Naive thymus-derived CD4-positive, alpha-beta T cell (primary cell): ENCODE measurements at places on chromosomes 5 and 9.

GRCh38 chr9:72858089-72858912 lies 94.6 kb downstream of the ALDH1A1 start:
- DNase-seq, result no peak

DNA sequence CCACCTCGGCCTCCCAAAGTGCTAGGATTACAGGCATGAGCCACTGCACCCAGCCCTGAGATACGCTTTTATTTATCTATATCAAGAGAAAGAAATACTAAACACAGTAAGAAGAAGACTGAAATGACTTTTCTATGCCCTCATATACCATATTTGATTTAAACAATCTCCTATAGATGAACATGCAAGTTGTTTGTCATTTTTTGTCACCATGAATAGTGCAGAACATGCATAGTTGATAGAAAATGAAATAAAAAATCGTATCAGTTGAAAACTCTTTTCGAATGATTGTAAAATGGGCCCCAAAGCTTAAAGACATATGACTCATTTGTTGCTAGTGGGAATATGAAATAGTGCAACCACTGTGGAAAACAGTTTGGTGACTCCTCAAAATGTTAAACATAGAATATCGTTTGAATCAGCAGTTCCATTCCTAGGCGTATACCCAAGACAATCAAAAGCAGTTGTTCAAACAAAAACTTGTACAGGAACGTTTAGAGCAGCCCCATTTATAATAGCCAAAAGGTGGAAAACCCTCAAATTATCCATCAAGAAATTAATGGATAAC lies 61.4 kb upstream of the ANKH start:
- DNase-seq, result no peak

DNA sequence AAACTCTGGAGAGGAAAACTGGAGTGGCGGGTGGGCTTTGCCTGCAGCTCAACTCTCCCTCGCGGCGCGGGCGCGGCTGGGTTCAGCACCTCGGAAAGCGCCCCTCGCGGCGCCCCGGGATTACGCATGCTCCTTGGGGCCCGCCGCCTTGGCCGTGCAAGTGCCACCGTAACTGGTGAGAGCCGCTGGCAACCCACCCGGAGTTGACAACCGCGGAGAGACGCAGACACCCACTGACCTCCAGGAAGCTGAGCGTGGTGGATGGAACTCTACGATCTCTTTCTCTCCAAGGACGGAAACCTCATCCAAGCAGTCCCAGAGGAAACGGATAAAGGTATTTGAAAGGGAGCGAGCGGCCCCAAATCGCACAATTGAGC lies 194 bp upstream of the RXFP3 start:
- DNase-seq, result peak; percentile 20

GRCh38 chr5:150649108-150650020 lies 8.9 kb downstream of the SYNPO start:
- no peak for DNase-seq

- no peak for DNase-seq
These were observed 60.5 kb upstream of the PITX1 start for GRCh38 chr5:135094339-135095051.

GRCh38 chr5:61801174-61801573 lies 469.1 kb downstream of the ZSWIM6 start:
- DNase-seq, result no peak

DNA sequence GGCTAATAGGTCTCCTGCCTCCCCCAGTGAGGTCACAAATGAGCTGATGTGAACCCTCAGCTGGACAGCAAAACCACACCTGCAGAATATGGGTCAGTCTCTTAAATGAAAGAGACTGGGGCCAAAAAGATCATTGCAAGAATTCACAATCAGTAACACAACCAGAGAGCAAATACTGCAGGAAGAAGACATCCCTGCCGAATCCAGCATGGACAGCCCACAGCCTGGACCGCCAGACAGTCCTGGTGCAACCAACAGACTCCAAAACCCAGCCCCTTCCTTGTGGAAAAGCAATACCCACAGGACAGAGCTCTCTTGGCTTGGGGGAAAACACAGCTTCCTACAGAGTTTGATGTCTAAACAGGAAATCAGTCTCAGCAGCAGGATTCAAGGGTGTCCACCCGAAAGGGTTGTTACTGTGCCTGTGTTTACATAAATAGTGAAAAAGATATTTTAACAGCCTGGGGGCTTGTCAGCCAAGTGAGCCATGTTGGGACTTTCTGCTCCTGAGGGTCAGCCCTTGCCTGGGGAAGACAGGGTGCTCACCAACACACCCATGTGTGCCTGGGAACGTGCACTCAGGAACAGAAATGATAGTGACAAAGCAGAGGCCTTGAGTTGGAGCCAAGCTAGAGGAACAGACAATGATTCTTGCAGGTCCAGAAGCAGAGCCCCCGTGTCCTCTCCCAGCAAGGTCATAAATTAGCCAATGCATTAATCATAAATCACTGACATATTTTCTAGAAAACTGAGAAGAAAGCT lies 106.2 kb downstream of the SEMA5A start:
- DNase-seq, result no peak

DNA sequence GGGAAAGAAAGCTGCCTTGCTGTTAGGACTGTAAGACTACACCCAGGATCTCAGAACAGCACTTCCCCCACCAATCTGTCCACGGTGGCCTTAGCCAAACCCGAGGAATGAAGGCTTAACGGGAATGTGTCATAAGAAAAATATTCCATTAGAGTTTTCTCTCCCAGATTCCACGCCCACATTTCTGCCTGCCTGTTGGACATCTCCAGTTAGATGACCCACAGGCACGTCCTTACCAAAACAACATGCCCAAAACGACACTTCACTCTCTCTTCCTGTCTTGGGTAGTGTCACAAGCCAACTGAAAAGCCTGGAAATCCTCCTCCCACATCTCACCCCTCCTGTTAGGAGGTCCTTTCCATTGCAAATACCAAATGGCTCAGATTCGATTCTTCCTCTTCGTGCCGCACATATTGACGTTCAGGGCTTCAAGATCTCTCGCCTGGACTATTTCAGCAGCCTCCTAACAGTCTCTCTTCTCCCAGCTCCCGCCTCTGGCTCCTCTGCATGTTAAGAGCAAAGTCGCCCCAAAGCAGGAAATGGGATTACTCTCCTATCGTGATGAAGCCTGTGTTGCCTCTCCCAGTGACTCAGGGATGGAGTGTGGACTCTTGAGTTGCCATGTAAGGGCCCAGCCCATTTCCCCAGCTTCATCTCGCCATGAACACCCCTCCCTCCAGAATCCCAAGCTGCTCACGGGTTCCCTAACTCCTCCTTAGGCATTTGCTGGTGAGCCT lies 159.3 kb downstream of the NR3C1 start:
- DNase-seq, result no peak

GRCh38 chr5:32138839-32139493 lies 35.2 kb downstream of the GOLPH3 start:
- no peak for DNase-seq
